ENCODE measurements at places on chromosomes 1 and 21. TPM values are rescaled to one million over a fixed set of nuclear protein-coding genes. Genes with fewer than 3 reads are reported as not detected.

The SASS6 gene
- 12.3 TPM for total RNA-seq

The KRTAP11-1 gene
- not detected for total RNA-seq

The GPR153 gene
- 17.4 TPM for total RNA-seq

The CGN gene
- 27.3 TPM for total RNA-seq

Measured in camera-type eye (tissue), 1 donor.